ENCODE measurements at places on chromosomes 5 and 9.

GRCh38 chr5:123752552-123753179 lies 240.7 kb downstream of the CSNK1G3 start:
- no peak for DNase-seq

DNA sequence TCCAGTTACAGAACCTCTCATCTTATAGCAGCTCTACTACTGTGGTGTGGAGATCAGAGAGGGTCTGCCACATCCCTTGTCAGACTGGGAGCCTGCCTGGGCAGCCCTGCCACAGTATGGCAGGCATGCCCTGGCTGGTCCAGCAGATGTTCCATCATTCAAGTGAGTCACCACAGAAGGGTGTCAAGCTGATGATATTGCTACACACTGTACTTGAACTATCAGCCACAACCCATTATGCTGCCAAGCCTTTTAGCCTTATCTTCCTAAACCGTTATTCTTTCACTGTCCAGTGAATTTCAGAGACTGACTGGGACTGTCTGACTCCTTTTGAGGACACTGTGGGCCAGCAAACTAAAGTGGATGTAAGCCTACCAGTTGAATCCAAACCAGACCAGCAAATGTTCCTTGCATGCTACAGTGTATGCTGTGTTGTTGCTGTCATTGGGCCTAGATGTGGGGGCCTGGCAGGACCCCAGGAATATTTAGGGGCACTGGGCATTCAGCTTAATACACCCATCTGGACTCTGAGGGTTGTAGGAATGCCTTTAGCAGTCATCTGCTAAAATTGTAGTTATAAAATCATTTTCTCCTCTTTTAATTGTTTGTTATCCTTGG lies 202.6 kb downstream of the NR3C1 start:
- DNase-seq, result no peak

DNA sequence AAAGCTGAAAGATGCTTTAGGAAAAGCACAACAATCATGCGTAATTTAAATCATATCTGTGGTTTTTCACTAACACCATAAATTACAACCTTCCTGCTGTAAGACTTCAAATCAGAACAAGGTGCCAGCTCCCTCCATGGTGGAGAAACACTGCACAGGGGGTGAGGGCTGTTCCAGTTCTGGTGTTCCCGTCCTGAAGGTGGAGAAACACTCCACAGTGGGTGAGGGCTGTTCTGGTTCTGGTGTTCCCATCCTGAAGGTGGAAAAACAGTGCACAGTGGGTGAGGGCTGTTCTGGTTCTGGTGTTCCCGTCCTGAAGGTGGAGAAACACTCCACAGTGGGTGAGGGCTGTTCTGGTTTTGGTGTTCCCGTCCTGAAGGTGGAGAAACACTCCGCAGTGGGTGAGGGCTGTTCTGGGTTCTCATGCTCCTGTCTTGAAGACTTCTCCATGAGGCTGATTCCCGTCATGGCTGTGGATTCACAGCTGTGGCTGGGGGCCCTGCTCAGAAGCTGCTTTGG lies 12.9 kb downstream of the PLEKHG4B start:
- DNase-seq, result no peak

- no peak for DNase-seq
Observed at GRCh38 chr9:120944434-120944843, 17.8 kb upstream of the TRAF1 start.

- no peak for DNase-seq
Observed at GRCh38 chr5:150401376-150402228, 11.1 kb downstream of the CD74 start.

DNA sequence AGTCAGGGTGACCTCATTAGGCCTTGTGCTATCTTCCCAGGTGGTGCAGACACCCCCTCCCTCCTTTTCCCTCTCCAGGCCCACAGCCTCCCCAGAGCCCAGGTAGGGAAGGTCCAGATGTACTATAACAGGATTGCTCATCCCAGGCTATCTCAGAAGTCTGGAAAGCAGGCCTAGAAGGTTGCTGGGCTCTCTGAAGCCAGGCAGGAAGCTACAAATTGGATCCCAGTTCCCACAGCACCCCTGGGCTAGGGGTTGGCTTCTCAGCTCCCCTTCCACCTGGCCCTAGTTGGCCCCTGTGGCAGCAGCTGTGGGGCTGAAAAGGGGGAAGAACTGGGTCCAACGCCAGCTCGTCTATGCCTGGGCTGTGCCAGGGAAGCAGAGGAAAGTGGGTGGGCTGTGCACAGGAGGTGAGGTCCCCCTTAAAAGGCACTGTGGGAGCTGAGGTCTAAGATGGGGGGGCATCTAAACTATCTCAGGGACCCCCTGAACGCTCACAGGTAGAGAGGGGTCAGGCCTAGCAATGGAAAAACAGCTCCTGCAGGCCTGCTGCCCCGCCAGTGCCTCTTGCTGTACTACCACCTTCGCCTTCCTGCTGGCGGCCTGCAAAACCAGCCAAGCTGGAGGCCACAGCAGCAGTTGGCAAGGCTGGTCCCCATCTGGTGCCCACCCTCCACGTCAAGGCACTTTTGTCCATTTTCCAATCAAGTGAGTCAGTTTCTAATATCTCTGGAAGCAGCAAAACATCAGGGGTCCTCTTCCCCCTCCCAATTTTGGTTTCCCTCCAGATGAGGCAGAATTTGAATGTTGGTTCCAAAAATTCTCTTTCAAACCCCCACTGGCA lies 13.3 kb upstream of the PSMD5 start:
- DNase-seq, result no peak

GRCh38 chr9:109010746-109011145 lies 2.6 kb downstream of the CTNNAL1 start:
- DNase-seq, result no peak

DNA sequence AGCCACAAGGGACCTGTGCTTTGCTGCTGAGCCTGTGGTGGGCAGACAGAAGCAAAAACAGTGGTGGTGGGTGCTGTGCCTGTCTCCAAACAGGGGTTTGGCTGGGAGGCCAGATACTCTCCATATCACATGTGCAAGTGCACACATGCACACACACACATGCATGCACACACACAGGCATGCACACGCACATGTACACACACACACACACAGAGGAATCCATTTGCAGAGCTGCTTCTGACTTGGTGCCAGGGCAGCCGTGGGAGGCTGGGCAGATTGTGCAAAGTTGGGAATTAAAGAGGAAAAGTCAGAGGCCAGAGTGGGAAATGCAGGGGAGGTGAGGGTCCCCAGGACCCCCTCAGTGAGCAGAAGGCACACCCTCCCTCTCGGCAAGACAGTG lies 71.3 kb downstream of the NTNG2 start:
- no peak for DNase-seq

GRCh38 chr9:91711755-91712601 lies 238.1 kb downstream of the ROR2 start:
- DNase-seq, result no peak

- DNase-seq, result no peak
Observed at GRCh38 chr9:32578976-32579375, 6.0 kb upstream of the NDUFB6 start.

- peak; percentile 13 for DNase-seq
Observed at GRCh38 chr5:94849821-94850736, 231.6 kb downstream of the SLF1 start.

- no peak for DNase-seq
Observed at GRCh38 chr5:38463634-38464521, 92.6 kb downstream of the LIFR start.

- no peak for DNase-seq
Observed at GRCh38 chr5:140398379-140398811, 3.2 kb upstream of the ANKHD1 start.

- no peak for DNase-seq
Observed at GRCh38 chr9:124768334-124768733, 2.8 kb downstream of the NR6A1 start.

- no peak for DNase-seq
Observed at GRCh38 chr5:36403632-36404311, 102.1 kb upstream of the RANBP3L start.

DNA sequence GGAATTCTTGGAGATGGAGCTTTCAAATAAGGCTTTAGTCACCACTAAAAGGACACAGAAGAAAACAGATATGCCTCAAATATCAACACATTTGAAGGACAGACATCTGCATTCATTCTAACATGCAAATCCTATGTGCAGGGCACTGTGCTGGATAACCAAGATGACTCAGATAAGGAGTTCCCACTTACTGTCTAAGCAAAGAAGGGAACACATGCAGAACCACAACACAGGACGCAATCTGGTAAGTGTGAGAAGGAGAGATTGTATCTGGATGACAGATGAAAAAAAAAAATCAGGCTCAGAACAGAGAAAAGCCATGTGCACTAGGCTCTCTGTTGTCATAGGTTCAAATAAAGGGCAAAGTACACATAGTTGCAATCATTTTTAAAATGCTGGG lies 42.5 kb downstream of the ELAVL2 start:
- DNase-seq, result no peak

- no peak for DNase-seq
Observed at GRCh38 chr9:26802921-26803320, 89.7 kb downstream of the CAAP1 start.

DNA sequence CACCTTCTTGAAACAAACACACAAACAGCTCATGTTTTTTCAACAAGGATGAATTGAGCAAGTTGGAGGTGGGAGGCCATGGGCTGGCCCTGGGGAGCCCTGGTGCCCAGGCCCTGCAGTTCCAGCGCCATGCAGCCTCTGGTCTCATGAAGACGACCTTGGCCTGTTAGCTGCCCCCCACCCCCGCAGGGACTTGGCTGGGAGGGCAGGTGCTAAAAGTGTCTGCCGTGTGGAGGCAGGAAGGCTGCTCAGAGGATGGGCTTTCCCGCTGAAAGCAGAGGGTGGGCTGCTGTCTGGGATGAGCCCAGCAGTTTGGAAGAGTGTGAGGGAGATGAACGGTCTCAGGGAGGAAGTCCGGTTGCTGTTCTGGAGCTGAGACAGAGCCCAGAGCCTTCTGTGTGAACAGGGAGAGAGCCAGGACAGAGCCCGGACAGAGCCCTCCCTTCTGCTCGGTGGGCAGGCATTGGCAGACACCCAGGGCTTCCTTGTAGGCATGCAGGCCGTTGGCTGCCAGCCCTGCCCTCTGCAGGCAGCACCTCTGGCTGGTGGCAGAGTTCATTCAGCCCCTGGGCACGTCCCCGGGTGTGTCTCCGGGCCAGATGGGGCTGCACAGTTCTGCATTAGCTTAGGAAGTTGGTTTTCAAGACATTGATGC lies 18.7 kb downstream of the ROPN1L start:
- DNase-seq, result no peak

- DNase-seq, result no peak
Observed at GRCh38 chr9:94911211-94911610, 184.7 kb downstream of the AOPEP start.

DNA sequence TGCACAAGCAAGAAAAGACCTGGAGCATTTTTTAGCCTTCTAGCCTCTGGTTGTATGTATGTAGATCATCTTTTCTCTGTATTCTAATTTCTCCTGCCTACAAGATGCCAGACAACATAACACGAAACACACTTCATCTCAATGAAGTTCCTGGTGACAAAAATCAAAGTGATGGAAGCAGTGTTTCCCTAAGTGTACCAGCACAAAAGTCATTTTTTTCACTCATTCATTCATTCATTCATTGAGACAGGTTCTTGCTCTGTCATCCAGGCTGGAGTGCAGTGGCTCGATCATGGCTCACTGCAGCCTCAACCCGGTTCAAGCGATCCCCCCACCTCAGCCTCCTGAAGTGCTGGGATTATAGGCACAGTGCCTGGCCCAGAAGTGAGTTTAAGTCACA lies 71.5 kb upstream of the SAP30L start:
- DNase-seq, result no peak

- DNase-seq, result no peak
Observed at GRCh38 chr5:174708476-174709207, 15.7 kb upstream of the MSX2 start.

DNA sequence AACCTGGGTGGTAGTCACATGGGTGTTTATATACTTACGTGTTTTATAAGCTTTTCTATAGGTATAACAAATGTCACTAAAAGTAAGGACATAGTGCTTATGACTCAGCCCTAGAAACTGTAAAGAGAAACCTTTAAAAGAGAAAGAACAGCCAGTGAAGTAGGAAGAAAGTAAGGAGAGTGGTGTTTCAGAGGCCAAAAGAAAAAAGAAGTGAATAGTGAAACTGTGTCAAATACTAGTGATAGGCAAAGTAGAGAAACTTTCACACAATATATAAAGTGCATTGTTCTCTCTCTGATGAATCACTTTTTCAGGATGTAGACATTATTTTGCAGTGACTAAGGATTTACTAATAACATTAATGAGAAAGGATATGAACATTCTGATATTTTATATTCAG lies 74.2 kb upstream of the SUSD1 start:
- DNase-seq, result no peak

- no peak for DNase-seq
Observed at GRCh38 chr5:170760113-170760512, 23.4 kb upstream of the GABRP start.

- no peak for DNase-seq
Observed at GRCh38 chr5:14669975-14670374, 5.5 kb downstream of the OTULIN start.

- DNase-seq, result no peak
Observed at GRCh38 chr9:22147813-22148527, 138.9 kb upstream of the CDKN2B start.

- no peak for DNase-seq
Observed at GRCh38 chr9:86768020-86768419, 179.3 kb downstream of the GAS1 start.

GRCh38 chr5:351921-352245 lies 30.4 kb downstream of the AHRR start:
- DNase-seq, result no peak

- DNase-seq, result no peak
Observed at GRCh38 chr5:78896132-78896531, 89.0 kb downstream of the ARSB start.

- DNase-seq, result no peak
Observed at GRCh38 chr9:75083188-75083970, 4.6 kb downstream of the NMRK1 start.

- DNase-seq, result no peak
Observed at GRCh38 chr9:121292051-121292450, 24.1 kb downstream of the GSN start.

GRCh38 chr5:53542926-53543325 lies 17.5 kb upstream of the NDUFS4 start:
- no peak for DNase-seq

GRCh38 chr9:134213881-134214341 lies 49.5 kb upstream of the RNU6ATAC start:
- no peak for DNase-seq

- DNase-seq, result no peak
Observed at GRCh38 chr5:181173027-181173419, 25.6 kb downstream of the OR2V2 start.

- DNase-seq, result no peak
Observed at GRCh38 chr5:148986636-148987035, 76.2 kb downstream of the SH3TC2 start.

- DNase-seq, result no peak
Observed at GRCh38 chr5:120326651-120327050, 137.4 kb upstream of the PRR16 start.

Measured in NCI-H1092 (cell line).